C1 segment of cervical spinal cord (tissue), 14 donors: ENCODE measurements at places on chromosomes 13 and 19.

GRCh38 chr13:108087810-108088209 is 127.5 kb downstream of the LIG4 start:
- no peak for DNase-seq

DNA sequence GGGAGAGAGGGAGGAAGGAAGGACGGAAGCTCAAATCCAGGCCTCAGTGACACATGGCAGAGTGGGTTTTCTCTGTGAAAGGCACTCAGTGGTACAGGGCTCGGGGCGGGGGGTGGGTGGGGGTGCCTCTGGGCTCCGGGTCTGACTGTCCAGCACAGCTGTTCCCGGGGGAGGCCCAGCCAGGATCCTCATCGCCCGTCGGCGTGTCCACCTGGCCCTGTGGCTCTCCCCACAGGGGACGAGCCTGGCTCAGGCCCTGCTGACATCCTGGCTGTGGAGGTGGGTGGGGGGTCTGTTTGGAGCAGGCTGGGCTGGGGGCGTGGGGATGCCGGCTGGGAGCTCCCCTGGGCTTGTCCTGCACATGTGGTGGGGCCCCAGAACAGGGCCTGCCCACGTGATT is 18.2 kb upstream of the MATK start:
- DNase-seq = no peak

GRCh38 chr13:39916330-39916729 is 260.9 kb downstream of the COG6 start:
- no peak for DNase-seq

- no peak for DNase-seq
Observed at GRCh38 chr13:105471673-105472072, 1063.8 kb downstream of the EFNB2 start.

DNA sequence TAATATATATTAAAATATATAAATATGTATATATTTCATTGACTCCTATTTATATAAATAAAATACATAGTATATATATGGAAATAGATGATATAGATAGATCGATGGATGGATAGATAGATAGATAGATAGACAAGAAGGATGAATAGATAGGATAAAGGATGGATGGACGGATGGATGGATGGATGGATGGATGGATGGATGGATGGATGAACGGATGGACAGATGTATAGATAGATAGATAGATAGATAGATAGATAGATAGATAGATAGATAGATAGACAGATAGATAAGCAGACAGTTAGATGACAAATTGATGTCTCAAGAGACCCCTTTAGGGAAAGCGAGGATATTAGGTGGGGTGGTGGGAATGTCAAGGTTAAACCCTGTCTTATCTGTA is 15.1 kb downstream of the CYP4F11 start:
- no peak for DNase-seq

DNA sequence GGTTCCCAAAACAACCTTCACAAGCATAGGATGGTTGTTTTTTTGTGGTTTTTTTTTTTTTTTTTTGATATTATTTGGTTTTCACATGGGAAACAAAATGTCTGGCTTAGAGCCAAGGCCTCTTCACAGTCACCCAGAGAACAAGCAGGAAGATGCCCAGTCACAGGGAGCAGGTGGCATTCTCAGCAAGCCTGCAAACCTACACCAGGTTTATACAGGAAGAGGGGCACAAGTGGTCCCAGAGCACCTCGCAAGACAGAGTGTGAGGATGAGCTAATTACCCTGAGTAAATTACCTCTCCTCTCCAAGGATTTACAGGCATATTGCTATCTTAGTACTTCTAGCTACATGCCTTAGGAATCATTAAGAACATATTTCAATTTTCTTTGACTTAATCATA is 1375.6 kb downstream of the EFNB2 start:
- DNase-seq = no peak

DNA sequence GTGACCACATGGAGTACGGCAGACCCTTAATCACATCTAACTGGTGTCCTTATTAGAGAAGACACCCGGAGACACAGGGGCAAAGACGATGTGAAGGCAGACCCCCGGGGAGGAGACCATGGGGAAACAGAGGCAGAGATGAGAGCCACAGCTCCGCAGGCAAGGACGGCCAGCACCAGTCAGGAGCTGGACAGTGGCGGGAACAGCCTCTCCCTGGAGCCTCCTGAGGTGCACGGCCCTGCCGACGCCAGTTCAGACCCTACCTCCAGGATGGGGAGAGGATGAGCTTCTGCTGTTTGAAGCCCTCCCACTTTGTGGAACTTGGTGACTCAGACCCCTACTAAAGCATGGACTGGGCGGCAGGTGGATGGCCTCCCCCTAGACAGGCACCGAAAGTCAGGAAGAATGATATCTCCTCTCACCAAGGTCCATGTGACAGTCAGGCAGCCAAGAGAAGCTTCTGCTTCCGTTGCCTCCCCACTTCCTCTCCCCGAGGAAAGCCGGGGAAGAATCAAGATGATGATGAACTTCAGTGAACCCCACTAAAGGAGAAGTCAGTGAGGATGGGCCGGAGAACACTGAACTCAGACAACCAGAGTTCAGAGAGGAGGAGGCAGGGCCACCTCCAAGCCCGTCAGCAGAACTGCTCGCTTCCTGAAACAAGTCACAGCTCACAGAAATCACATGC is 25.4 kb downstream of the RAB20 start:
- DNase-seq = no peak

- no peak for DNase-seq
Observed at GRCh38 chr19:41646589-41647204, 19.8 kb upstream of the CEACAM4 start.

- no peak for DNase-seq
Observed at GRCh38 chr13:28843639-28844038, 23.5 kb downstream of the MTUS2 start.

DNA sequence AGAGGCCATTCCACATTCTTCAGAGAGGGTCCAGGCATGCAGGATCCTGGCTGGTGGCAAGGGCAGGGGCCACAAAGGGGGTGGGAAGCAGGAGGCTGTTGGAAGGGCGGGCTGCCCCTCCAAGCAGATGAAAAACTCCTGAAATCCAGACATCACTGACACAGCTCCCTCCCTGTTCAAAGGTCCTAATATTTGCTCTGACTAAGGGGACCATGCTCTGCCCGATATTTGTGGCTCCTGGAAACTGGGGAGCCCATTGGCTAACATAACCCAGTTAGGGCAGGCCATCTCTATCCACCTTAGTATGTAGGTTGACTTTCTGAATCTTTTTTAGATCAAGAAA is 3.3 kb upstream of the CDX2 start:
- DNase-seq = no peak

GRCh38 chr19:34246340-34246739 is 8.0 kb upstream of the GARRE1 start:
- no peak for DNase-seq

DNA sequence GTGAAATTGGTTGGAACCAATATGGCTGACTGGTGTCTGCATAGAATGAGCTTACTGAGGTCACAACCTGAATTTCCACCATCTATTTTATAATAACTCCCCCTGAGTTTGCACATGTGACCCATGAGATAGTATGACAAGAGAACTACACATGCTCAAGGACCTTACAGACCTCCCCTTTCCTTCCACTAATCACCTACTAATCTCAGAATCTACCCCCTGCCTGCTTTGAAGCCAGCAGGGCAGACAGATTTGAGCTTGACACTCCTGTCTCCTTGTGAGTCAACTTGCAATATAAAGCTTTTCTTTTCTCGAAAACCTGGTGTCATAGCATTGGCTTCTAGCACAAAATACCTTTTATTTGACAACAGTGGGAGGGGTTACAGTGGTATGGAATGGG is 248.4 kb downstream of the RFC3 start:
- no peak for DNase-seq

DNA sequence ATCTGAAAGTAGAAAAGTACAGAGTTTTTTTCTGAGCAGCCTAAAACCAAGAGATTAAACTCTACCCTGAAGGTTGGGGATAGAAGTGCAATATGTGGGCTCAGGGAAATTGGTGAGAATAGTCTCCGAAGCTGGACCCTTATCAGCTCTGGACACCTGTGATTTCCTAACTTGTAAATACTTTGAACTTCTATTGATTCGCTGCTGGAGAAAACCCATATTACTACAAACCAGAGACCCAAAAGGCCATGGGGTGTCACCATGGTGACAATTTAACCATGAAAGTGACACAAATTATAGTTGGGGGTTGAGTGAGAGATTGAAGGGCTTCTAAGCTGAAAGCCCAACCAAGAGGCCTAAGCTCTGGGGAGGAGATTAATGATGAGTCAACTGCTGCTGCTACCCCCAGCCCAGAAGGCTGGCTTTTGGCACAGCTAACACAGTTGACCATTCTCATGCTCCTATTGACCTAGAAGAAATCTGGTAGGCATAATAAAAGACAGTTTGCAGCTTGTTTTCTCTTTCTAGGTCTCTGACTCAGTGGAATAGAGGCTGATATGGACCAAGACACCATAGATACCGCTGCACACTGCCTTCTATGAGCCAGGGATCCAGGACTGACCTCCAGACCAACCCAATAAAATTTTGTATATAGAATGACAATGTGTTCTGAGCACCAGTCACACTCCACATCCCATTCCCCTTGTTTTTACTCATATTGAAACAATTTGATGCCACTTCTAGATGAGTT is 131.9 kb upstream of the FNDC3A start:
- DNase-seq = no peak

GRCh38 chr13:20980899-20981298 is 78.4 kb upstream of the XPO4 start:
- no peak for DNase-seq

DNA sequence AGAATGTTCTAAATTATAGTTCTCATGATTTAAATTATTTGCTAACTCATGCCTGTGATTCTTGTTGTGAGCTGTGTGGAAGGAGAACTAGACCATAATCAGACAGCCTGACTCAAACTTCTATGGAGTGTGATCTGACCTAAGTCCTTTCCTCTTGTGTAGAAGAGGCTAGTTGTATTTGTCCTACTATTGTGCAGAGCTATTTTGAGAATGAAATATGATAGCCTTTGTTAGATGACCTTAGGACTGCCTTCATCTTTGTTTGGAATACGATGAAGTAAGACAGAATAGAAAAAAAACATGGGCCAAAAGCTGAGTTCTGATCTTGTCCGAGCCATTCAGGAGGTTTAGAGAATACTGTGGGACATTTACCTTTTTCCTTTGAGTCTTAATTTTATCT is 119.4 kb downstream of the STOML3 start:
- no peak for DNase-seq

DNA sequence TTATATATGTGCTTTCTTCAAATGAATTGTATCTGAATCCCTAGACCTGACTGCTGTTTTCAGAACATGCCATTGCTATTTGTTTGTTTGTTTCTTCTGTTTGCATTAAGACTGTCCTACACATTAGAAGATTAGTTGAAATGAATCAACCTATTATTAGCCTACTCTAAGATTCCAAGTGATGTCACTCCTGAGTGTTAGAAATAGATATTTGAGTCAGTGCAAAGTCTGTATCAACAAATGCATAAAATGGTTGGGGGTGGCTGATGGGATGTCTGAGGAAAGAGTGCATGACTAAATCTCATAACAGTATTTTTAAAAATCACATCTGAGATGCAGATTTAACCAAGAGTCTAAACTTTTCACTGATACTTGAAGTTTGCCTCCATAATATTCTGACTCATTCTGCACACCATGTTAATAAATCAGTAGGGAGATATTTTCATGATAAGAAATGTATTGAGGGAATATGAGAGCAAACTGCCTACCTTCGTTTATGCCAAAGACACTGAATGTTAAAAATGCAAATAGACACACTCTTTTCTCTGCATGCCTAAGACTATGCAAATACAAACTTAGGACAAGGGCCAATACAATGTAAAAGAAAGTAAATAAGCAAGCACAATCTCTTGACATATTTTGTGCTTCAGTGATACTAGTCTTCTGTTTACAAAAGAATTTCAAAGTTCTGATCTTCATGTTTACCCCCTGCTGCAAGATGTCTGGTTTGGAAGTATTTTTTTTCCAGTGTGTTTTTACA is 253.3 kb downstream of the LIG4 start:
- DNase-seq = no peak

- DNase-seq = no peak
Observed at GRCh38 chr19:51489113-51489512, 10.8 kb downstream of the CEACAM18 start.

DNA sequence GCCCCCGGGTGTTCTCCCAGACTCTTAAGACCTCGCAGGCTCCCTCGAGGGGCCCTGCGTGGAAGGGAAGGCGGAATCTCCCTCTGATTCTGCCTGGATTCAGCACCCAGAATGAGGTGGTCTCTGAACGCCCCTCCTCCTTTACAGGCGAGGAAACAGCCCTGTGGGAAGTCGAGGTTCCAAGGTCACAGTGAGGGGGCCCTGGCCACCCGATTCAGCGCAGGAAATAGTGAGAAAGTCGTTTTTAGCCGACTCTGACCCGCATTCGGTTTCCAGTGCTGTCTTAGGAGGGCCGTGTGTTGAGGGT is 1.1 kb downstream of the BSG start:
- no peak for DNase-seq
